ENCODE measurements at places on chromosomes 1 and 21. TPM values are rescaled to one million over a fixed set of nuclear protein-coding genes. Genes with fewer than 3 reads are reported as not detected.

DNA sequence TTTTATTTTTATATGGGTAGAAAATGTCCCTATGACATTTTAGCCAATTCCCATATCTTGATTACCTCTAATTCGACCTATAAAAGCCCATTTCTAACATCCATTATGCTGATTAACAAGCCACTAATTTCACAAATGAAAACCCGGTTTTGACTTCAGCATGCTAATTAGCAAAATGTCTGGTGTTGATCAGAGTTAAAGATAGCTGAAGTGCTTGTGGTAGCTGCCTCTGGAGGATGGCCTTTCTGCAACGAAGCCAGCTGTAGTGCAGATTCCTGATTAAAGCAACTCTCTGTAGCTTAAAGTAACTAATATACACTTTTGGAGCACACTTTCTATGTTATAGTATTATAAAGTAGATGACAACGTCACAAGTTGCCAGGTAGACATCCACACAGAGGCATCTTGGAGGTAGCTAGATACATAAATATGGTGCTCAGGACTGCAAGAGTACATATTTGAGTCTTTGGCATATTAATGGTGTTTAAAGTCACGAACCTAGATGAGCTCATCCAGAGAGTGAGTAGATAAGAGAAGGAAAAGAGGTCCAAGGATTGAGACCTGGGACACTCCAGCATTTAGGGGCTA lies 239.5 kb downstream of the BRINP2 start:
- no peak overlapping the region for H3K4me3 ChIP-seq
- H3K27me3 ChIP-seq = no peaks in the 10 kb centered on the region
- peaks cover 8% of the 10 kb centered on the region for H3K36me3 ChIP-seq
- H3K27ac ChIP-seq = no peak overlapping the region
- no peaks in the 10 kb centered on the region for H3K4me1 ChIP-seq

DNA sequence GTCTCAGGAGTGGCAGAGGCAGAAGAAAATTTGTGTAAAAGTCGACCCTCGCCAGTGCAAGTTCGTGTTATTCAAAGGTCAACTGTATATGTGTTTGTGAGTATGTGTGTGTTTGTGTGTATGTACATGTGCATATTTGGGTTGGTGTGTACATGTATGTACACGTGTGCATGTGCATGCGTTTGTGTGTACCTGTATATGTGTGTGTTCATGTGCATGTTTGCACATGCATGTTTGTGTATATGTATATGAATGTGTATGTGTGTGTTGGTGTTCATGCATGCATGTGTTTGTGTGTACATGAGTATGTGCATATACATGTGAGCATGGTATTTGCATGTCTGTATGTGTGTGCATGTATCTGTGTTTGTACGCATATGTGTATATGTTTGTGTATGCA lies 21.7 kb upstream of the TENT5C start:
- no peak for DNase-seq
- peaks cover 23% of the 10 kb centered on the region for H3K27me3 ChIP-seq
- H3K4me3 ChIP-seq = no peak overlapping the region

NES gene
- total RNA-seq = 117 TPM

SFN gene
- 0.19 TPM for total RNA-seq

MAP10 gene
- 0.45 TPM for total RNA-seq

GRCh38 chr1:204321051-204321450 lies 38.7 kb downstream of the PLEKHA6 start:
- peak overlapping the region; percentile 78 for H3K27ac ChIP-seq
- no peak overlapping the region for H3K4me3 ChIP-seq
- no peaks in the 10 kb centered on the region for H3K36me3 ChIP-seq
- DNase-seq = no peak
- H3K27me3 ChIP-seq = peaks cover 2% of the 10 kb centered on the region
- H3K4me1 ChIP-seq = peaks cover 69% of the 10 kb centered on the region

GRCh38 chr1:43536196-43536863 lies 5.6 kb downstream of the PTPRF start:
- DNase-seq = no peak
- H3K4me1 ChIP-seq = peaks cover 35% of the 10 kb centered on the region
- H3K4me3 ChIP-seq = no peak overlapping the region

- peaks cover 27% of the 10 kb centered on the region for H3K36me3 ChIP-seq
- peaks cover 4% of the 10 kb centered on the region for H3K27me3 ChIP-seq
- no peak overlapping the region for H3K27ac ChIP-seq
- H3K4me3 ChIP-seq = no peak overlapping the region
- H3K4me1 ChIP-seq = peaks cover 9% of the 10 kb centered on the region
These were observed 98.5 kb downstream of the ATP5PO start for GRCh38 chr21:33817138-33817537.

DNA sequence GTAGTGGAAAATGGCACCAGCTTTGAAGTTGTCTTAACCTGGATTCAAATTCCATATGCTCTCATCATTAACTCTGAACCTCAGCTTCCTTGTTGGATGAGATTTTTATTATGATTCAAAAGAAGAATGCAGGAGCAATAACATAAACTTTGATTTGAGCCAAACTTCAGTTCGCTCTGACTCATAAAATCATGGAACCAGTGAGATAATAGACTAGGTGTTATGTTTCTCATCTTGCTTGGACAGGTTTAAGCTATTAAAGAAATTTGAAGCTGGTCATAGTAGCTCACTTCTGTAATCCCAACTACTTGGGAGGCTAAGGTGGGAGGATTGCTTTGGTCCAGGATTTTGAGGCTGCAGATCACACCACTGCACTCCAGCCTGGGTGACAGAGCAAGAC lies 172.8 kb downstream of the CLEC20A start:
- H3K27me3 ChIP-seq = no peaks in the 10 kb centered on the region
- peaks cover 41% of the 10 kb centered on the region for H3K4me1 ChIP-seq
- no peak overlapping the region for H3K4me3 ChIP-seq
- no peak overlapping the region for H3K27ac ChIP-seq
- H3K36me3 ChIP-seq = peaks cover 5% of the 10 kb centered on the region
- no peak for DNase-seq

- H3K4me3 ChIP-seq = no peak overlapping the region
- H3K36me3 ChIP-seq = 0 out of 2 replicates have a peak, but pooled peaks cover 3% of the 10 kb centered on the region
- H3K27ac ChIP-seq = no peak overlapping the region
- DNase-seq = no peak
These were observed 1125.7 kb downstream of the BRINP3 start for GRCh38 chr1:189351960-189352359.

KCNC4 gene
- total RNA-seq = 9.9 TPM

DNA sequence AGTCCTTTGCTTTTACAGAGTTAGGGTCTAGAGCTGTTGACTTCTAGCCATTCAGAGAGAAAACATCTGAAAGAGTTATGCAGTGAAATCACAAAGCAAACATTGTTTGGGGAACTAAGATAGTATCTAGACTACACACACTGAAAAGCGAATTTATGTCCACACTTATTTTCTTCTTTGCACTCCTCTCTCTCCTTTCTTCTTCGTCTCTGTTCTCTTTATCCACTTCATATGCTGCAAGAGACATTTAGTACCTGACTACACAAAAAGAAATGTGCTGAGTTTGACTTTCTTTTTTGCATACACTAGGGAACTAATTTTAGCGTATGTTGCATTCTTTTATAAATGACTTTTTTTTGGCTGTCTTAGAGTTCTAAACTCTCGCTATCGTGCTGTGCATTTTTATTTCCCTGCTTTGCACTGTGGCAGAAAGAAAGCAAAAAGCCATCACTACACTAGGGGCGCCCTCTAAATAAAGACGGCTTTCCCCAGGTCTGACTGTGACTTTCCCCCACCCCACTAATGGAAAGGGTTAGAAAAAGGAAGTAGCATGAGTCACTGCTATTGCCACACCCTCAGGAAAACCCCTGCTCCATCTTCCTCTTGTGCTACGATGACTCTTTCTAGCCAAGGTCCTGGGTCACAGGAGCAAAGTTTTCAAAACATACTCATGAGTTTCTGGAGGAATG lies 65.7 kb downstream of the MAP3K7CL start:
- peak overlapping the region; percentile 89 for H3K27ac ChIP-seq
- no peaks in the 10 kb centered on the region for H3K27me3 ChIP-seq
- peaks cover 10% of the 10 kb centered on the region for H3K36me3 ChIP-seq
- DNase-seq = peak; percentile 79
- peak overlapping the region; percentile 86 for H3K4me3 ChIP-seq

GRCh38 chr1:16976966-16977365 lies 3.5 kb downstream of the MFAP2 start:
- no peaks in the 10 kb centered on the region for H3K36me3 ChIP-seq
- DNase-seq = no peak
- H3K4me3 ChIP-seq = no peak overlapping the region
- H3K27me3 ChIP-seq = no peaks in the 10 kb centered on the region
- peaks cover 44% of the 10 kb centered on the region for H3K4me1 ChIP-seq

- no peaks in the 10 kb centered on the region for H3K27me3 ChIP-seq
- no peak for DNase-seq
- no peak overlapping the region for H3K4me3 ChIP-seq
- no peak overlapping the region for H3K27ac ChIP-seq
These were observed 87.2 kb upstream of the CHODL start for GRCh38 chr21:18157406-18157805.

ZNF593OS gene
- total RNA-seq = not detected

GOLT1A gene
- total RNA-seq = not detected

DNA sequence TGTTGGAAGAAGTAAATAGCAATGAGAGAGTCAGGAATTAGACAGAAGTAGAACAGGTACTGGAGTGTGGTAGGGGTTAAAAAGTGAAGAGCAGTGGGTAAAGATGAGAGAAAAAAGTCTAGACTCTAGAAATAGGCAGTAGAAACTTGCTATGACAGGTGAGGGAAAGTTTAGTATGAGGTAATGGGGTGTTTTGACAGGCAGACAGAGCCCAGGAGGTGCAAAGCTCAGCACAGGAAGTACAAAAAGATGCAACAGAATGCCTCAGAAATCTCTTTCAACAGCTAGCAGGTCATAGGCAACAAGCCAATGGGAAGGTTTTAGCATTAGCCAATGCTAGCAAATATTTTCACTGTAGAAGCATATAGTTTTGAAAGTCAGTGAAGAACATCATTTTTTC lies 319.1 kb upstream of the SGIP1 start:
- H3K27me3 ChIP-seq = peaks cover 5% of the 10 kb centered on the region
- DNase-seq = no peak

DNA sequence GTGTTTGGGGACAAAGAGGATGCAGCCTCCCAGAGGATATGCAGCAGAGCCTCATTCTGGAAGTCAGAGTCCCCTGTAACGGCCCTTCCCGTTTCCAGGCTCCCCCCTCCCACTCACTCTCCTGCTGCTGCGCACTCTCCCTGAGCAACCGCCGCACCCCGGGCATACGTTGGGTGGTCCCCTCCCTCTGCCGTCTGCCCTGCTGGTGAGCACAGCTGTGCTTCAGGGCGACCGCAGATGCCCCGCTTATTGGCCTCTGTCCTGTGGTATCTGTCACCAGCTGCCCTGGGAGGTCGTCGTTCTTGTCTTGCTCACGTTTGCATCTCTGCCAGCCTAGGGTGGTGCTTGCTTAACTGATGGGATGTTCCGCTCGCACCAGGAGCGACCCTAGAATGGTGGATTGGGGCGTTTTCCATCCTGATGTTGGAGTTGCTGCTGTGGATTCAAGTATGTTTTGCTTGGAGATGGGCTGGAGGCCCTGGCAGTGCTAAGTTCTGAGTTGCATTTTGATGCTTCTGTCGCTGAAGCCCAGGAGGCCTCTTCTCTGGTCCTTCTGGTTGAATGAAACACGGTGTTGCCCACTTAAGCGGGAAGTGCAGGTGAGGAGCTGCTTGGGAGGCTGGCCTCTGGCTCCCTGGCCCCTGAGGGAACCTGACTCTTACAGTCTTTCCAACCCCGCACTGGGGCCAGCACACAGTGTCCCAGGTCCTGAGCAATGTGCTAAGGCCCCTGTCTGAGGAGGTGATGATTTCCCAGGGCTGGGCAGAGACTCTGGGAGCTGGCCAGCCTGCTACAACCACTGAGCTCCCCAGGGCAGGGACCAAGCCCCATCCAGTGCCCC lies 3.2 kb downstream of the TMEM201 start:
- peaks cover 28% of the 10 kb centered on the region for H3K4me1 ChIP-seq
- H3K4me3 ChIP-seq = no peak overlapping the region
- no peak overlapping the region for H3K27ac ChIP-seq
- no peaks in the 10 kb centered on the region for H3K36me3 ChIP-seq
- no peak for DNase-seq

PADI4 gene
- total RNA-seq = not detected

MTARC2 gene
- 4.2 TPM for total RNA-seq

DNA sequence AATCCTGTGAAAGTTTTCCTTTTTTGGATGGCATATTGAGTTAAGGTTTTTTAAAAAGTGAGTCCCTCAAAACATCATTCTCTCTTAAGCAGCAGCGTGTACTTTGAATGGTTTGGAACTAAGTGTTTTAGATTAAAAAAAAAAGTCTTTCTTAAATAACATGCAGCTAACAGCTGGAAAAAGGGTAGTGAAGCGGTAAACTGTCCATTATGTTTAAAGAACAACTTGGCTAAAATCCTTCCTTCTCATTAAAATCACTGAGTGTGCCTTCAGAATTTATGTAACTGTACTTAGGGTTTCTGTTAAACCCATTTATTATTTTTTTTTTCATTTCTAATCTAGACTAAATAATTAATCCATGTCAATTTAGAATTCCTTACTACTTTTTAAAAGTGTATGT lies 254.2 kb upstream of the ADAMTS5 start:
- H3K27me3 ChIP-seq = no peaks in the 10 kb centered on the region
- no peak for DNase-seq
- H3K4me1 ChIP-seq = peaks cover 47% of the 10 kb centered on the region
- H3K36me3 ChIP-seq = no peaks in the 10 kb centered on the region

DNA sequence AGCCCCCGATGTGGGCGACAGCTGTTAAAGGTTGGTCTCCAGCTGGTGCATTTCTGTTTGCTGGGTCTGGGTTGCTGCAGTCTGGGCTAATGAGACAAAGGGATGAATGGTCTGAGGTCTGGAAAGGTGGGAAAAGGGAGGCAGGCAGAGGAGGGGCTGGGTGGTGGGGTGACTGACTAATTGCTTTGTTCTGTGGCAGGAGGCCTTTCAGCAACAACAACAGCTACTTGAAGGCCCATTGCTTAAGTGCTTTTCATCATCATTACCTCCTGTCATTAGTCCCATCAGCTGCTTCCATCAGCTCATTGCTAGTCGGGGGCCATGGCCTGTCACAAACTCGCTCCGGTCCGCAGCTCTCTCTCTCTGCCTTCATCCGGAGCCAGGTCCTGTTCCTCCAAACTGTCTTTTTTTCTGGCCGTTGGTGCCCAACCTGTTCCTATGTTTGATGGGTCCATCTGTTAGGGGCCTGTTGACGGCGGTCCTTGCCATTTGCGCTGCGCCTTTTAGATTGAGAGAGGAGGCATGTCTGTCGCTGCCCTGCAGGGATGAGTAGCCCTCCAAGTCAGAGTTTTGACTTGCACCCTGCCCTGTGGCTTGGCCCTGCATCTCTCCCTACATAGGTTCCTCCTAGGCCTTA lies 105.6 kb upstream of the PLXNA2 start:
- no peak overlapping the region for H3K27ac ChIP-seq
- no peaks in the 10 kb centered on the region for H3K27me3 ChIP-seq
- no peaks in the 10 kb centered on the region for H3K36me3 ChIP-seq
- no peaks in the 10 kb centered on the region for H3K4me1 ChIP-seq
- DNase-seq = no peak
- no peak overlapping the region for H3K4me3 ChIP-seq

Measured in HFFc6 (cell line).